ENCODE measurements at places on chromosomes 12 and 14.
A peak's percentile ranks its signal among the peaks of the same experiment; 100 is the strongest.

- DNase-seq: no peak
Observed at GRCh38 chr12:46391630-46392029, 19.1 kb upstream of the SLC38A2 start.

- no peak for DNase-seq
Observed at GRCh38 chr14:60573943-60574495, 65.1 kb downstream of the SIX6 start.

- DNase-seq: no peak
Observed at GRCh38 chr12:6838854-6839253, 1.9 kb upstream of the GNB3 start.

DNA sequence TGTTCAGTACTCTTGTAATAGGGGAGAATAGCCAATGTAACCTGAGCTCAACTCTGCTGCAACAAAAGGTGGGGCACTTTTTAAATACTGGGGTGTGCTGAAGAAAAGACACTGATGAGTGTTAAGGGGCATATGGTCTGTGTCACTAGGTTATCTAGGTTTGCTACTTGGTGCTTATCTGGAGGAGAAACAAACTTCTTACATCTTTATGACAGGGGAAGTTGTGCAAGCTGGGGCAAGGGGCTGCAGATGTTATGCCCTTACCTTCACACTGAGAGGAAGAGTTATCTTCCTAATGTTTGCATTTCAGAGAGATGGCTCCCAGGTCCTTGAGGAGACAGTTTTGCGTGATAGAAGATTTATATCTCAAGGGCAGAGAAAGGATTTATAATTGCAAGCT is 90.9 kb upstream of the PKP2 start:
- DNase-seq: no peak

- DNase-seq: no peak
Observed at GRCh38 chr12:95342008-95342407, 124.4 kb downstream of the VEZT start.

DNA sequence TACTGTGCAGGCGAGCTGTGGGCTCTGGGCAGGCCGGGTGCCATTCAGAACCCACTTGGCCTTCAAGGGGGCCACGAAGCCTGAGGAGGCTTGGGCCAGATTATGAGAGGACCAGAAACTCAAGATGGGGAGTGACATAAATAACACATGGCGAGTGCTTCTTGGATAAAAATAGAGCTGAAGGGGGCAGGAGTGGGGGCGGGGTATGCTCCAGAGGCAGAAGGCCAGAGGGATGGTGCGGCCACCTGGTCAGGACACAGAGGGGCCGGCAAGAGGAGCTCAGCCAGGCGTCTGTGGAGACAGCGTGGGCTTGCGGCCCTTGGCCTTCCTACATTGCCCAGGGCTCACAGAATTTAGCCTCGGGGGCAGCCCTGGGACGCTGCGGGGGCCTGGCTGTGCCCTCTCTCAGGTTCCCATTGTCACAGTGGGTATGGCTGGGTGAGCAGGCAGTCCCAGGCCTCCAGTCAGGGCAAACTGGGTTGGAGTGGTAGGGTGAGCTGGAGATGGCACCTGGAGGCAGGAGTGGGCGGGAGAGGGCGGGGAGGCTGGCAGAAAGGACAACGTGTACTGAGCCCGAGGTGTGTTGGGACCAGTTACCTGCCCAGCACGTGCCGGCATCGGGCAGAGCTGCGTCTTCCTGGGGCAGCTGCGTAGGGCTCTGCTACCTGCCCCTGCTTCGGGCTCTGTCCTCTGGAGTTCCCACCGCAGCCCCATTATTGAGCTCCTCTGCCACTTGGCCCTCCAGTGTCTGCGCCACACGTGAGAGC is 7.4 kb upstream of the SLC25A29 start:
- no peak for DNase-seq

DNA sequence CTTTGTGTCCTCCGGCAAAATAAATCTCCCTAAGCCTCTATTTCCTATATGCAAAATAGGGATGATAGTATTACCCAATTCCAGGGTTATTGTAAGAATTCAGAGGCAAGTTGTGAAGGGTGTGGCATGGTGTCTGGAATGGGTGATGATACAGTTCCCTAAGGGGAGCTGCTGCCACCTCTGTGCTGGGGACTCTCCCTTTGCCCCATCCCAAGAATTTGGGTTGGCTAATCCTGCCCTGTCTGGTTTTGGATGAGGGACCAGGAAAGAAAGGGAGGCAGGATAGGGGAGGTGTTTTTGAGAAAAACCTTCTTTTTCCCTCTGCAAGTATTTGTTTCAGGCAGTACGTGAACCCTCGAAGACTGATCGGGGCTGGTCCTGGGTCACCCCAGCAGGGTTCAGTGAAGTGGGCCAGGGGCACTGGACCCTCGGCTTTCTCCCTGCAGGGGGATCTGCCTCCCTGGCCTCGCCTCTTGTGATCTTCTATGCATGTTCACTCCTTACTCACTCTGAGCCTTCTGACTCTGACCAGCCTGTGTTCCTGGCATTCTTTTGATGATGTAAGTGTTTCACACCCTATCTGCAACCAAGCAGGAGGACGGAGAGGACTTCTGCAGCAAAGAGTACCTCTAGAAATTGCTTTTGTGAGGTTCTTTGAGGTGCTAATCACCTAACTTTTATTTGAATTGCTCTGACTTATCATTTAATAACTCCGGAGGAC is 60.8 kb downstream of the RASSF3 start:
- DNase-seq: no peak

DNA sequence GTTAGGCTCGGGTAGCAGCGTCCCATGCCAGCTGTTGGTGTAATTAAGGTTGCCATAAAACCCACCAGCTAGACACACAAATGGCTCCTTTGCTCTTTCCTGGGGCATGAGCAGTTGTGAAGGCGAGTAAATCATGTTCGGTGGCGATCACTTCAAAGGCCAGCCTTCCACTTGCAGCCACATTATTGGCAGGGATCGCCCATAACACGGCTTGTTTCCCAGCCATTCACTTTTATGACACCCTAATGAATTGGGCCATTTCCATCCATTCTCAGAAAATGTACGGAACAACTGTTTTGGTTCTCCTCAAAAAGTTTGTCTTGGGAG is 63.4 kb downstream of the BEGAIN start:
- DNase-seq: no peak

DNA sequence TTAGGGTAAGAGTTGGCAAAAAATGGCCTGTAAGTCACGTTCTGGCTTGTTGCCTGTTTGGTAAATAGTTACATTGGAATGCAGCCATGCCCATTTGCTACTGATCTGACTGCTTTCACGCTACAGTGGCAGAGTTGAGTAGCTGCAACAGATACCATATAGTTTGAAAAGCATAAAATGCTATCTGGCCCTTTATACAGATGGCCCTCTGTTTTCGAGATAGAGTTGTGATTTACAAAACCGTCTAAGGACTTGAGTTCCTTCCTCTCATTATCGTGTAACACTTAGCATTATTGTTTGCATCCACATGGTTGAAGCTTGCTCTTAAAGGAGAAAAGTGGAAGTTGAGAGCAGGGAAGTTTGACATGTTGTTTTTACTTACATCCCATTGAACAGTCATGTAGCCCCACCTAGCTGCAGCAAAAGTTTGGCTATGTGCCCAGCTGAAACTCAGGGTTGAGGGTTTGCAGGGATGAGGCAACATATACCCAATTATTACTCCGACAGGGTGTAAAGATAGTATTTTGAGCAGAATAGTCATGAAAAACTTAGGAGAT is 11.3 kb upstream of the SCFD1 start:
- no peak for DNase-seq

GRCh38 chr12:83471341-83471740 is 784.6 kb downstream of the TMTC2 start:
- DNase-seq: no peak

- DNase-seq: no peak
Observed at GRCh38 chr14:55399852-55400251, 11.8 kb downstream of the ATG14 start.

DNA sequence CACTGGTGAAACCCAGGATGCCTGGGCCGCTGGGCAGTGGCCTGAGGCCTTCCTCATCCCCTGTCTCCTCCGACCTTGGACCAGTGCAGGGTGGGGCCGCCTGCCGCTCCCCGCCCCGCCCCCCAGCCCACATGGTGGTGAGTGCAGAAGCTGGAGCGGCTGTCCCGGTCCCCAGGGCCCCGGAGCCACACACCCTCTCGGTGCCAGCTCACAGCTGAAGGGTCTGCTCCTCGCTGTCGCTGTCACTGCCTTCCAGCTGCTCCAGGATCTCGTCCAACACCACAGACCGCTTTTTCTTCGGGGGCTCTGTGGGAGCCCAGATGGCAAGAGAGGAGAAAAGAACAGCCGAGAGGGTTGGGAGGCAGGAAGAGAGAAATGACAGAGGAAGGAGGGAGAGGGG is 143.1 kb downstream of the RBM19 start:
- no peak for DNase-seq

- DNase-seq: peak; percentile 16
Observed at GRCh38 chr12:55142669-55143565, 16.7 kb downstream of the OR9K2 start.

GRCh38 chr12:124940143-124940392 is 25.6 kb upstream of the UBC start:
- DNase-seq: peak; percentile 61

- DNase-seq: no peak
Observed at GRCh38 chr12:24229031-24229700, 279.7 kb upstream of the SOX5 start.

DNA sequence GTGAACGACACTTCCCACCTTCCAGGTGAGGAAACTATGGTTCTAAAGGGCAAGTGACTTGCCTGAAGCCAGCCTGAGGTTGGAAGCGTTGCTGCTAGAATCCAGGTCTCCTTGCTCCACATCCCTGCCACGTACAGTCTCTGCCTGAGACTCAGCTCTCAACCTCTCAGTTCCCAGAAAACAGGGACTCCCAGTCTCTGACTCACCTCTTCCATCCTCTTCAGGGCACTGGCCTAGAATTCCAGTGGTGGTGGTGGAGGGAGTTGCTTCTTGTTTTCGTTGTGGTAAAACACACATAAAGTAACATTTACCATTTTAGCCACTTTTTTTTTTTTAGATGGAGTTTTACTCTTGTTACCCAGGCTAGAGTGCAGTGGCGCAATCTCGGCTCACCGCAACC is 7.3 kb downstream of the GPR68 start:
- DNase-seq: no peak

DNA sequence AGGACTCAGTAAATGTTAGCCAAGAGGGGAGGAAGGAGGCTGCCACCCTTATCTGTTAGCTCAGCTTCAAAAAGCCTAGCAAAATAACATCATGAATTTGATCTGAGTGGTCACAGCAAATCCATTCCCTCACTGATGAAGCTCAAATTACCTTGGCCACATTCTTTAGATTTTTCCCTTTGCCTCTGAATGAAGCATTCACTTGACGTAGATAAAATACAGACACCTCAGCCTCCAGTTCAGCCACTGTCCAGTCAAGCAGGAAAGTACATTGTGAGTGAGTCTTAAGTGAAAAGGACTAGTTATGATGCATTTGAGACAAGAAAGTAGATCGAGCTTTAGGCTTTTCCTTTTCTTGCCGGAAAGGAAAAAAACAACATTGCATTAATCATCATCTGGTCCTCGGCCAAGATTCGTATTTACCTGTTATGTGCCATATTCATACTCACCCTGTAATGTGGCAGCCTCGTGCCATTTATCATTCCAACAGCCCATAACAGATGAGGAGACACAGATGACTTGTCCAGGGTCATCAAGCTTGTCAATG is 146.5 kb downstream of the ETV6 start:
- no peak for DNase-seq

- DNase-seq: no peak
Observed at GRCh38 chr14:64465831-64466554, 694 bp downstream of the AKAP5 start.

DNA sequence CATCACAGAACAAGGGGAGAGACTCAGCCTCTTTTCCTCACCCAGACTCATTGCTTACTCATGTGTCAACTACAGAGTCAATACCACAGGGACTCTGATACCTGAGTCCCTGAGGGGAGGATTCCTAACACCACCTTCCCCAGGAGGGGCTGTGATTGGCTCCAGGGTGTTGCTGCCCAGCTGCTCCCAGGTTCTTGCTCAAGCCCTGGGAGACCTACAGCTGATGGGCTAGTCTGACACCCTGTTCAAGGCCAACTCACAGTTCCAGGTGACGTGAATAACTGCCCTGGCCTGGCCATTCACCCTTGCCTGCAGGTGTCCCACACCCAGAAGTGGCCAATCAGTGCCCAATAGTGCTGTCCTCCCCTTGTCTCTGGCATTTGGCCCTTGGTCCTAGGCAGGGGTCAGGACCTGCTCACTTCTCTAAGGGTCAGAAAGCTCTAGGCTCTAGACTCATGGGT is 8.6 kb downstream of the SPRYD4 start:
- DNase-seq: no peak

DNA sequence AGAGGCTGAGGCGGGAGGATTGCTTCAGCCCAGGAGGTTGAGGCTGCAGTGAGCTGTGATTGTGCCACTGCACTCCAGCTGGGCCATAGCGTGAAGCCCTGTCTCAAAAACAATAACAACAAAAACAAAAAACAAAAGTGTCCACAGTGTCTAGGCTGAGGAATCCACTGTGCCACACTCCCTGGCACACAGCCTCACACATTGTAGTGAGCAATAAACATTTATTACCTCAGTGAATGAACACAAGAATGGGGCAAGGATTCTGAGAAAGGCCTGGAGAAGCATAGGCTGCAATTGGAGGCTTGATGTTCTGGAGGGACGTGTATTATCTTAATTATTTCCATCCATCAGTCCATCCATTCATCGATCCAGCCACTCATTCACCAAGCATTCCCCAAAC is 17.1 kb upstream of the P2RX7 start:
- no peak for DNase-seq

Measured in activated CD4-positive, alpha-beta T cell treated with anti-CD3 and anti-CD28 coated beads for 24 hours (primary cell).